ENCODE measurements at places on chromosomes 2 and 18.

- DNase-seq = no peak
These were observed 138.9 kb downstream of the DYSF start for GRCh38 chr2:71592181-71592711.

DNA sequence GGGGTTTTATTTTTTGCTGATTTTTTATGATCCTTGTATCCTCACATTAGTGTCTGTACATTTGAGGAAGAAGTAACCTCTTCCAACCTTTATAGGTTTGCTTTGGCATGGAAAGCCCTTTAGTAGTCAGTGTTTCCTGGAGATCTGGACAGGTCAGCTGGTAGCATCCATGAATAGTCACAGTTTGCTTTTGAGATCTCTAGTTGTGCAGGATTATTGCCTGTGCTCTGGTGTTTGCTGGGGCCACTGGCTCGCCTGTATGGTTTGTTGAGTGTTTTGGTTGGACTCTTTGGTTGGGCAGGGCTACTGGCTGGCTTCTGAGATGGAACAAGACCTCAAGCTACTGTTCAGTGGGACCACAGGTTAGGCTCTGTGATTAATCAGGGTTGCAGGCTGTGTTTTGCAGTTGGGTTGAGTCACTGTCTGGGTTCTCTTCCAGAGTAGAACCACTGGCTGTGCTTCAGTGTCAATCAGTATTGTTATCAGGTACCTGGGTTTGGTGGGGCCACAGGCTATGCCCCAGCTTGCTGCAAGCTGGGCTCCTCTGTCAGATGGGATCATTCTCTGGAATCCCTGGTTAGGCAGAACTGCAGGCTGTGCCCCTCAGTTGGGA lies 20.0 kb downstream of the SP140L start:
- DNase-seq = no peak

DNA sequence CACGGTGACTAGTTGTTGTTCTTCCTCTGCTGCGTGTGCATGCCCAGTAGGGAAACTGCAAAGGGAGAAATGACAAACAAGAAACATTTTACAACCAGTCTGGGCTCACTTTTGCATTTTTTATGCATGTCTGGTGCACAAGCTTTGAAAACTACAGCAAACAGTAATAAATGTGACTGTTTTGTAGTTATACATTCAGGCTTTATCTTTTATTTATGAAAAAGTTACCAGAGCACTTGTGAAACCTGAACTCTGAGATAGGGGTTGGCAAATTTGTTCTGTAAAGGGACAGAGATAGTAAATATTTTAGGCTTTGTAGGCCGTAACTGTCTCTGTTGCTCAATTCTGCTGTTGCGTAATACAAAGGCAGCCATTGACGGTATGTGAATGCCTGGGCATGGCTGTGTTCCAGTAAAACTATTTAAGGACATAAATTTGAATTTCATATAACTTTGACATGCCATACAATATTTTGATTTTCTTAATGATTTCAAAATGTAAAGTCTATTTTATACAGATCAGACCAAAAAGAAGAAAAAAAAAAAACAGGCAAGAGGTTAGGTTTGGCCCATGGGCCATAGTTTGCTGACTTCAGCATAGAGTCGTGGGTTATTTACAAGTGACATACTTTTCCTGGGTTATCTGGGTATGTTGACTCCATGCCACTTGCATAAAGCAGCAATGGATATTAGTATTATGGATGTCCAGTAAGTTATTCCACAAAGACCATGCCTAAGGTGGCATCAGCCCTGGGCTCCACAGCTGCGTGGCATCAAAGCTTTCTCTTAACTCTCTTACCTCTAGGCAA lies 53.6 kb upstream of the EML6 start:
- no peak for DNase-seq

DNA sequence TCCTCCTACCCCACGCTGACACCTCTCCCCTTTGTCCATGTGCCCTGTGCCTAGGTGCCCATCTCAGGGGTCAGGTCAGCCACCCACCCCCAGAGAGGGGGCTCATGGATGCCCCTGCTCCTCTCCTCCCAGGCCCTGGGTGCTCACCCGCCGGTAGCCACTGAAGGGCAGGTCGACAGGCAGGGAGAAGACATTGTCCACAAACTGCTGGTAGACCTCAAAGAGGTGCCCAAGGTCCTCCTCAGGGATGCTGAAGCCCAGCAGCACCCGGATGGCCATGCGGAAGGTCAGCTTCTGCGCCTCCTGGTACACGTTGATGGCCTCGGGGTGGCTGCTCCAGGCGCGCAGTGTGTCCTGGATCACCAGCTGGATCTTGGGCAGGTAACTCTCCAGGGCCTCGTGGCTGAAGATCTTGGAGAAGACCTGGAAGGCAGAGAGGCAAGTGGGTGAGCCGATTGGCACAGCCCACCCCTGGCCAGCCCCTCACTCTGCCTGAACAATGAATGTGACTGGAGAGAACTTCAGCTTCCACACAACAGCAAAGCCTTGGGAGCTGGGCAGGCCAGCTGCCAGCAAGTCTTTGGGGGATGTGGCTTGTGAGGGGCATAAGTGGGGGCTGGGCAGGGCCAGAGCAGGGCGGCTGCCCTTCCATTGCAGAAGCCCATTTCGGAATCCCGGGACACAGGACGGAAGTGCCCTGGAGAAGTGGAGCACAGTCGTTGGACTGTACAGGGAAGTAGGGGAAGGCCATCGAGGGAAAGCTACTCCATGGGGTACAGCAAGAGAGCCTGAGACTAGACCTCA lies 12.5 kb downstream of the CYP26B1 start:
- no peak for DNase-seq

- DNase-seq = no peak
These were observed 995 bp downstream of the MBD5 start for GRCh38 chr2:148021886-148022285.

DNA sequence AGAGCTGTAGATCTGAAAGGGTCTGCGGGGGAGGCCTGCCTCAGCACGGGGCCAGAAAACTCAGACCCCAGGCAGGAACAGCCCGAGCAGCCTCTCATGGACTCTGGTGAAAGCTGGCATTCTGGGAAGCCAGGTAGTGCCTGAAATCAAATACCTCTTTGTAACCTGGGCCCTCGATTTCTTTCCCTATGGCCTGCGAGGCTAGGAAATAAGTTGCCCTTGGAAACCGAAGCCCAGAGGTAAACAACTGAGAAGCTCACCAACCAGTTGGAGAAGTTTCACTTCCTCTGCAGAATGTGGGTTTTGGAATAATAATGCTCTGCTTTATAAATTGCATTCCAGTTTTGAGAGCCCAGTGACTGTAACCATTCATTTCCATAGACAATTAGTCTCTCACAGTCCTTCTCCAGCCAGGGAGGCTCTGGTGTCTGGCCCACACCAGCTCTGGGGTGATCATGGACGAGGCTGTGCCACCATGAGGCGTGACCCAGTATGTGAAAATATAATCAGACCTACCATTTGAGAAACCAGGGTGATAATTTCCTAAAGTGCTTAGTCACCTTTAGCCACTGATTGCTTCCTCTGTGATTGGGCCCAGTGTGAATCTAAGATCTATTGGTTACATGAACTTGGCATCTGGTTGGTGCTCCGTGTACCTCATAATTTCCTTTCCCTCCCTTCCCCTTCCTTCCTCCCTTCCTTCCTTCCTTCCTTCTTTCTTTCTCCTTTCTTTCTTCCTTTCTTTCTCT lies 133.1 kb upstream of the PELI1 start:
- no peak for DNase-seq

DNA sequence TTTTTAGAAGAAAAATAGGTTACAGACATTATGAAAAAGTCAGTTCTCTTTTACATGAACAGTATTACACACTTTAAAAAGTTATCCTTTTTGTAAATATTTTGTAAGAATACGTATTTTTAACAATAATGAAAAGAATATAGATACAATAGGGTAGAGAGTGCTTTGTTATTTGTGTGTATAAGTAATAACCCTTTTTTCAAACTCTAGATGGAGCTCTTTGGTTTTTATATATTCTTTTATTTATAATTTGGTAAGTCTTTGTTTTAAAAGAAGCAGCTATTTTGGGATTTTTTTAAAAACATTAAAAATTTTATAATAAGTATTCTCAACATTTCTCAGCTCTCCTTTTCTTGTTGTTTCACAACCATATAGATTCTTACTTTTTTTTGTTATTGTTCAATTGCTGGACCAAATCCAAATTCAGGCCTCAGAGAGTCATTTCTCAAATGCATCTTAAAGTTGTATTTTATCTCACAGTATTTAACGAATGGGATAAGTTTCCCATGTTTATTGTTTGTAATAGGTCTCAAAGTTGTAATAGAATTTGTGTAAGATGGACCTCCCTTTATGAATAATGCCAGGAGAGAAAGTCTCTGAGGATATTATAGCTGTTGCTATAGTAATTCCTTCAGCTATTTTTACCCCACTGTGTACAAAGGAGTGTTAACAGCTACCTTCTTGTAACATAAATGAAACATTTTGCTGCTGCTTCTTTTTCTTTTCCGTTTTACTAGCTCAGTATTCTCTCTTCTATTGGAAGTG lies 46.4 kb downstream of the ACYP2 start:
- DNase-seq = no peak

DNA sequence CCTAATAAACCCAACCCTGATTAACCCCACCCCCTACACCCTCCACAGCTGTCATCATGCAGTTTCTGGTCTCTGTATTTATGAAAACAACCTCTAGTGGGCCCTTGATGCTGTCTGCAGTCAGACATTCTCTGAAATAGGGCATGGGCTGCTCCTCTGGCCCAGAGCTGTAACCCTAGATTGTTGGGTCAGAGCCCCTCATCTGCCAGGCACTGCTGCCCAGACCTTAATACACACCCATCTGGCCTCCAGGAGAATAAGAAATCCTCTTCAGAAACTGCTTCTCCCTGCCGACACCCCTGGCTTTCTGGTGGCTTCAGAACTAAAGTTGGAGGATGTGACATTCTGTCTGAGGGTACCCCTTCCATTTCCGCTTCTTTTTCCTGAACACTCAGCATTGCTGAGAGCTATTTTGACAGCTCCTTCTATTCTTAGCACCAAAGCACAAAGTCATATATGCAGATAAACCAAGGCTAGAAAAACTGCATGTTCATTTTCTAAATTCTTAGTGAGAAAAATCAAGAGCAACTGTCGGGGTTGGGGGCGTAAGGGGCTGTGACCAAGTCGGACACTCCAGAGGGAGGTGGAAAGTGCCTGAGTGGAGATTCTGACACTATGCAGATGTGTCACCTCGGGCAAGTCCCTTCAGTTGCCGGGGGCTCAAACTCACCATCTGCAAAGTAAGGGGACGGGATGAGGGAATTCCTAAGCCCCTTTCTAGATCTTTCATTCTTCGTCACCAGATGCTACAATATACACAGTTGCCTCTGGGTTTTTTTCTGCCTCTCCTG lies 28.7 kb downstream of the SRSF7 start:
- no peak for DNase-seq

- DNase-seq = no peak
These were observed 221.0 kb downstream of the CDH20 start for GRCh38 chr18:61554117-61554776.
